ENCODE measurements at places on chromosomes 4 and X.

GRCh38 chrX:45198706-45199105 lies 2.0 kb downstream of the DIPK2B start:
- DNase-seq: no peak

DNA sequence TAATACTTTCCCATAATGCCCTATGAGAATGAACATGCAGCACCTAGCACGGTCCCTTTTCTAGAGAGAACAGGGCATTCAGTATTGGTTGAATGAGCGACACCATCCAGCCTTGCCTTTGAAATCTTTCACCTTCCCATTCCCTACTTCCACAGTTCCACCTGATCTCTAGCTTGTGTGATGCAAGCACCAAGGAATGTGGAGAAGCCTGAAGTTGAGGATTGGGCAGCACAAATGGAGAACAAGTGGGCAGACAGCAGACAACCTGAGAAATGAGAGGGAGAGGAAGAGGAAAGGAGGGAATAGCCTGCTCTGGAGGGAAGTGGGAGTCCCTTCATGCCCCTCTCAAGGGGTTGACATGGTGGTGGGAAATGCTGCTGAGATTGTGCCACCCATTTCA lies 365.1 kb upstream of the CXorf51A start:
- no peak for DNase-seq

GRCh38 chr4:83013902-83014301 lies 3.3 kb upstream of the LIN54 start:
- DNase-seq: no peak

DNA sequence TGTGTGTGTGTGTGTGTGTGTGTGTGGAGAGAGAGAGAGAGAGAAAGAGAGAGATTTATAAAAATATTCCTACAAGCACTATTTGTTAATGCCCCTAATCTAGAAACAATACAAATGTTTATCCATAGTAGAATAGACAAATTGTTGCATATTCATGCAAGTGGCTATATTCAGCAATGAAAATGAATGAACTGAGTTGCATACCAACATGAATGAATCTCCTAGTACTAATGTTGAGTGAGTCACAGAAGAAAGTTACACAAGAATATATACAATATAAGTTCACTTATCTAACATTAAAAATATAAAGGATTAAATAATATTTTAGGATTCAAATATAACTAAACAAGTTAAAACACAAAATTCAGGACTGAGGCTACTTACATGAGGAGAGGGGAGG lies 456.8 kb upstream of the AMOT start:
- no peak for DNase-seq

GRCh38 chr4:20603671-20604313 lies 96.5 kb upstream of the PACRGL start:
- DNase-seq: no peak

GRCh38 chrX:19814240-19814639 lies 73.2 kb downstream of the SH3KBP1 start:
- no peak for DNase-seq

- no peak for DNase-seq
These were observed 8.2 kb upstream of the TENT5D start for GRCh38 chrX:80412042-80412441.

All from GM19239 (cell line).